ENCODE measurements at places on chromosomes 5 and 9. TPM values are rescaled to one million over a fixed set of nuclear protein-coding genes. Genes with fewer than 3 reads are reported as not detected.

ZNF622 gene
- total RNA-seq: 47.2 TPM

FAM221B gene
- total RNA-seq: not detected

F2RL2 gene
- 7.2 TPM for total RNA-seq

RLN1 gene
- total RNA-seq: 1.3 TPM

IL11RA gene
- 4.7 TPM for total RNA-seq

PKN3 gene
- 28.4 TPM for total RNA-seq

EPB41L4A gene
- total RNA-seq: 17.2 TPM

GRIA1 gene
- total RNA-seq: not detected

SLC25A2 gene
- 0.29 TPM for total RNA-seq

SV2C gene
- not detected for total RNA-seq

ENTREP1 gene
- 0.87 TPM for total RNA-seq

Data from epithelial cell of proximal tubule (primary cell).